ENCODE measurements at places on chromosomes 5 and 9.

- DNase-seq = peak; percentile 76
These were observed 3.1 kb downstream of the IER5L start for GRCh38 chr9:129174724-129175514.

DNA sequence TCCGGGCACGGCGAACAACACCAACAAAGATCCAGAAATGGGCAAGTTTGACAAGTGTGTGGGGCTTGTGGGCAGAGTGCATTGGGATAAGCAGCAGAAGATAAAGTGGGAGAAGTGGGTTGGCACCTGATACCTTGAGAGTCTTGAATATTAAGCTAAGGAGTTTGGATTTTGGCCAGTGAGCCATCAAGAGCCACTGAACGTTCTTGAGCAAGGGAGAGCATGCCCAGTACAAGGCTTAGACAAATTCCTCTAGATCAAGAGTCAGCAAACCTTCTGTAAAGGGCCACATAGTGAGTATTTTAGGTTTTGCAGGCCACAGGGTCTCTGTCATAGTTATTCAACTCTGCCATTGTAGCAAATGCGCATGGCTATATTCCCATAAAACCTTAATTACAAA, 26.6 kb upstream of the TRMT10B start:
- DNase-seq = no peak

- DNase-seq = no peak
These were observed 203.0 kb downstream of the MED10 start for GRCh38 chr5:6175172-6175854.

DNA sequence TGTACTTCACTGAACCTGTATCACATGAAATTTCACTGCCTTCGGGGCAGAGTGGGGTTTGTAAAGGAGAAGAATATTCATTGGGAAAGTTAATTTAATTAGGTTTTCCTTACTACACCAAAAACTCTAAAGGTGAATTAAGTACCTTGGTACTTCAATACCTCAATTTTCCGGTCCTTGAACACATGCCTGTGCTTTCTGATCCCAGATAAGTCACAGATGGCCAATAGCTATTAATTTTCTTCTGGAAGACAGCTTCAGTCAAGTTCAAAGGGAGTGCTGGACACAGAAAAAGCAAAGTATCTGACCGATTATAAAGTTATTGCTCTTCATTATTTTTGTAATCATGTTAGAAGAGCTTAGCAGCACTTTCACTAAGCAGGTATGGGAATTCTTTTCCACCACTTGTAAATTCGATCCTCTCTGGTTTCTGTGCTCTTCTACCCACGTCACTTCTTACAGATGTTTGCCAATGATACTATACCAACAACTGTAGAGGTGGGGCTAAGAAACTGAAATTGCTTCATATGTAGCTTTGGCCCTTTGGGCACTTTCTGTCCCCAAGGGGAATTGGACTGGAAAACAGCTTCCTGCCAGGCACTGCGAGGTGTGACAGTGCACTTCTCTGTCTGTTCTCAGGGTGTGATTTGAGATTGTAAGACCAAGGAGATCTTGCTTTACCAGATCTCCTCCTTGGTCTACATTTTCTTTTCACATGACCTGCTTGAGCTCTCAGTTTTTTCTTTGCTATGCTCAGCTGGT, 164.0 kb downstream of the CCDC192 start:
- no peak for DNase-seq

GRCh38 chr5:43121913-43122484, 1.3 kb downstream of the ZNF131 start:
- peak; percentile 65 for DNase-seq

DNA sequence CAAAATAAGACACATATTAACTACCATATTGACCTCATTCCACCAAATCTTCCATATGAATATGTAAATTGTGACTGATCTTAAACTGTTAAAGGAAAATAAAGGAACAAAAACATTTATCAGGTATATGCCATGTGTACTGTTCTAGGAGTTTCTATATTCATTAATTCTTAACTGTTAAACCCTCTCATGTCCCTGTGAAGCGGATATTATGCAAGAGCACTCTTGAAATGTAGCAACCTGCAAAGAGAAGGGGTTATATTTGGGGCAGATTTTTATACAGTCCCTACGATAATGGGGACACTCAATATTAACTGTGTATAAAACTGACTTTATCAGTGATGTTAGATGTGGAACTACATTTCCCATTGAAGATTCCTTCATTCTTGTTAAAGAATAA, 184.9 kb upstream of the OR13F1 start:
- DNase-seq = no peak

DNA sequence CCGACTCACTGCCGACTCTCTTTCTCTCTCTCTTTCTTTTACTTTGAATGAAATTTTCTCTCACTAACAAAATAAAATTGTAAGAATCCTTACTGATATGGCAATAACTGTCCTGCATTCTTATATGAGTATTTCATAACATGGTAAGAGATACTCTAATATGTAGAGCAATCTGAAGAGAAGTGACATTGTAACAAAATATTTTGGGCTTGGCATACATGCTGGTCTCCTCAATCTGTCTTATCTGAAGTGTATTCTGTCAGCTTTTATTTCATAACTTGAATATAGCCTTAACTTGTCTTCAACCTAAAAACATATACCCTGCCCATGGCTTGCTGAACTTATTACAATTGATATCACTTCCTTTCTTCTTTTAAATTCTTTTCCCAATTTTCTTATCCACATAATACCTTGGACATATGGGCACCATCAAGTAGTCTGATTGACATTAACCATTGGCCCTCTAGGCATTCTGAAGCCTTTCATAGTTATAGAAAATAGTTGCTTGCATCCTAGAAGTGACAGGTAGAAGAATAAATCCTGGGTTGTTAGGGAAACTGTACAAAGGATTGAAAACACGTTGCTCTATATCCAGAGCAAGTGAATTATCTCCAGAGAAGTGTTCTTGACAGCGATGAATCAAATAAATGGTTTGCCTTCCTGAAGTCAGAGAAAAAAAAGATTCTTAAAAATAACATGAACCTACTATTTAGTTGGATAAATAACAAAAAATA, 537.6 kb upstream of the TYRP1 start:
- DNase-seq = no peak

GRCh38 chr5:125874717-125875116, 548.5 kb upstream of the GRAMD2B start:
- no peak for DNase-seq

- DNase-seq = no peak
These were observed 24.9 kb upstream of the PIK3R1 start for GRCh38 chr5:68190619-68191018.

DNA sequence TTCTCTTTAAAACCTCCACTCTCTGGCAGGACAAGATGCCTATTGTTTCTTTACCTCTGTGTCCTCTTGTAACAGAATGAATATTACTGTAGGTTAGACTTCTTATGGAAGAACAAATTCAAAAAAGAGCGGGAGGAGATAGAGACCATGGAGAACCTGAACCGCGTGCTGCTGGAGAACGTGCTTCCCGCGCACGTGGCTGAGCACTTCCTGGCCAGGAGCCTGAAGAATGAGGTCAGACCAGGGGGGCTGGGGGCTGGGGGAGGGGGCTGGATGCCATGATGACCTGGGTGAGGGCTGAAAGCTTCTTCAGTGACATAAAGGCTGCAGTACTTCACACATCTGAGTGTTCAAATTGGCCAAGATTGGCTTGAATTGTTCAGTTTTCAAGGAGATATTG, 61.4 kb downstream of the CFAP90 start:
- DNase-seq = no peak

DNA sequence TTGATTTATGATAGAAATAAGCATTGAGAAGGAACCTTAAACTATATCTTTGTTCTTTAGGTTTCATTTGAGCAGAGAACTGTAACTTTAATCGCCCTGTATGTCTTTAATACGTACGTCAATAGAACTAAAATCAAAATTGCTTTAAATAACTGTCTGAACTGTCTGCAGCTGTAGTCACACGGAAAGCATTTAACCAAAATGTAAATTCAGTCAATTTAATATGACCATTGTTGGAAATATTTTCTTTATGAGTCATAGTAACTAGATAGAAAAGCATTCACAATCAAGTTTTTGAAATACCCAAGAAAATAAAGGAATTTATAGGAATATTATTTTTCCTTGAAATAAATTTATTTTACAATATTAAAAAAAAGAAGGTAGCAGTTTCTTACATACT, 157.1 kb upstream of the CDH6 start:
- DNase-seq = no peak

DNA sequence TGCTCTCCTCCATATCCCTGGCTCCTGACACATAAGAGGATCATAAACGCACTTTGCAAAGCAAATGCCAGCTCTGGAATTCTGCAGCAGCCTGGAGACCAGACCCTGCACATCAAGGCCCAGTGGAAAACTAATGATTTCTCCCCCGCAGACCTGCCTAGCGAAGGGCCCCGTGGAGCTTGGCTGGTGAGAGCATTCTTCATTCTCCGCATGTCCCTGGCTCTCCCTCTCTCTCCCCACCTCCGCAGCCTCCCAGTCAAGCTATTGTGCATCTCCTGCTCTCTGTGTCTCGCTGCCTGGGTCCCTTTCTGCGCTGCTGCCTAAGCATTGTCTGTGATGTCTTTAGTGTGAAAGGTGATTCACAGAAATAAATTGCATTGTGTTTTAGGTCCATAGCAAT, 46.7 kb downstream of the GRIA1 start:
- no peak for DNase-seq

DNA sequence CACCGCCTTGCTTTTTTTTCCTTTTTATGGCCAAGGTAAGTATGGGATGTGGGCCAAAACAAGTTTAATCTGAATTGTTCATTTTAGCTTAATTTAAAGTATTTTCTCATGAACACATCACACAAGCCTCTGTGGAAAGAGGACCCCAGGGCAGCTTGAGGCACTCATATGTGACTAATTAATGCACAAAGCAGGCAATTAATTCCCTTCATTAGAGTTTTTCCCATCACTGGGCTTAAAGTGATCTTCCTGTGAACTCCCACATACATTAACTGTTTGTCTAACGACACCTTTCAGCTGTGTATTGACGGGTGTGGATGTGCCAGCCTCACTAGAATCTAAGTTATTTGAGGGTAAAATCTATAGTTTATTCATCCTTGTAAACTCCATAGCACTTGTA, 103.3 kb downstream of the MRPS27 start:
- no peak for DNase-seq

DNA sequence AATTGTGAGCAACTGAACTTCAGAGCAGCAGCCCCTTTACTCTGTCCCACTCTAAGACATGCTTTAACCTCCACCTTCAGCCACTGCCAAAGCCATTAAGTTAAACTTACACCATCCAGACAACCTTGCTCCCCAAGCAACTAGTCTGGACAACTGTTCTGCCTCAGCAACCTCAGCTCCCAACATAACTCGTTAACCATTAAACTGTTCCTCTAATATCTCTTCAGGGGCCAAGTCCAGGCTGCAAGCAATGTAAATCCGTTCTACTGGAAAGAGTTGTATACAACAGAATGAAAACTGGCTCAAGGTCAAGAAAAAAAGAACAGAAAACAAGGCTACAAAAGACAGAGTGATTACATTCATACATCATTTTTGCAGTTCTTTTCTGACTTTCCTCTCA, 131.7 kb upstream of the TARS1 start:
- DNase-seq = no peak

DNA sequence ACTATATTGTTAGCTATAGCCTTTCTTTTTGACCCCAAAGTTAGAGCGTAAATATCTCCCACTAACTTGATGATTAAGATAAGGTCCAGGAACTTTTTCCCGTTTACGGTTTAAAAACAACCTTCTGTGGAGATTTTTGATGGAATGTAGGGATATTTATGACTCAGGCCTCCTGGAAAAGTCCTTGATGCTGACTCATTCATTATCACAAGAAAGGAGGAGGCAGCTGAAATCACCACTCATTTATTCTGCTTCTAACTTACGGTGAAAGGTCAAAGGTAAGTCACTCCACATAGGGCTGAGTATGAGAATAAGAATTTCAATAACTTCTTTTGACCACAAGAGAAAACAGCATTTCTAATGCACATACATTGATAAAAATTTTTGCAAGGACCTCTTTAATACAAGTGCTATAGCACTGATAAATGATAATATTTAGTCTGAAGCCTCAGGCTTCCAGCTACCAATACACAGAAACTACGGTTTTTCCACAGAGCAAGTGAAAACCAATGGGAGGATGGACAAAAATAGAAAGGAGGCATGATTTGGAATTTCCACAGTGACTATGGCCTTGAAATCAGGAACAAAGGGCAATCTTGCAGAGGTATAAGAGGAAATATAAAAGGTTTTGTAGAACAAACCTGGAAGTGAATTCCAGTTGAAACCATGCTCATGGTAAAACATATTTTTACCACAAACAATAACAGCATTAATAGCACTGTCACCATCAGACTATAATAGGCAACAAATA, 146.5 kb downstream of the PPP2R2B start:
- DNase-seq = peak; percentile 76

DNA sequence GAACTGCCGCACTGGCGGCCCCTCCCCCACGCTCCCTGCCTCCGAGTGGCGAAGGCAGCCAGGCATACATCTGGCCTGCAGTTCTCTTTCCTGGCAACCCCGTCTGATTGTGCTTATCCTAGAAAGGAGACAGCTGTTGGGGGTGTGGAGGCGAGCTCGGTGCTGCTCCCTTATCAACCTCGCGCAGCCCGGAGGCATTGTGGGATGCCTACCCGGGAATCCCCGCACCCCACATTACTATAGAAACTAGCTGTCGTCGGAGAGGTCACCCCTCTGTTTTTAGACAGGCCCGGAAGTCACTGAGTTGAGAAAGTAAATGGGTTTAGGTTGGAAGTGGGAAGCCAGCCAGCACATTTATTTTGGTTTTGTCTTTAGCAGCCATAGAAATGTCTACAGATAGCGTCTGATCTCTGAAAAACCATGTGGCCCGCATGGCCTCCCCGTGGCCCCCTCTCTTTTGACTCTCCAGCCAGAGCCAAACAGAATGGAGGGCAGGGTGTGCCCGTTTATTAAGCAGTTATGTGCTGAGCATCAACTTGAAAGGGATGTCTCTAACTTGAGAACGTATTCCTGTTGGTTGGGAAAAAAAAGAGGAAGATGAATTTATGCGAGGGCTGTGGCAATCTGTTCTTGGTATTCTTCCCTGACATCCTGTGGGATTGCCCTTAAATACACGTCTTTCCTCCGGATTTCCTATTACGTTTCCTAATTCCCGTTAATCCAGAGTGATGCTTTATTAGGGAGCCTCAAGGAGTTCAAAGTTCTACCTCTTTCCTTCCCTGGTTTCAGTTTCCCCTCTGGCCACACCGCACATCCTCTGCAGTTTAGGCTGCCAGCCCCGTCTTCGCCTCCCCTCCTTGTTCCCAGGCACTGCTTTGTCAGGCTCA, 3.9 kb downstream of the STC2 start:
- DNase-seq = peak; percentile 50

GRCh38 chr9:37992924-37993349, 76.1 kb downstream of the SHB start:
- DNase-seq = no peak

DNA sequence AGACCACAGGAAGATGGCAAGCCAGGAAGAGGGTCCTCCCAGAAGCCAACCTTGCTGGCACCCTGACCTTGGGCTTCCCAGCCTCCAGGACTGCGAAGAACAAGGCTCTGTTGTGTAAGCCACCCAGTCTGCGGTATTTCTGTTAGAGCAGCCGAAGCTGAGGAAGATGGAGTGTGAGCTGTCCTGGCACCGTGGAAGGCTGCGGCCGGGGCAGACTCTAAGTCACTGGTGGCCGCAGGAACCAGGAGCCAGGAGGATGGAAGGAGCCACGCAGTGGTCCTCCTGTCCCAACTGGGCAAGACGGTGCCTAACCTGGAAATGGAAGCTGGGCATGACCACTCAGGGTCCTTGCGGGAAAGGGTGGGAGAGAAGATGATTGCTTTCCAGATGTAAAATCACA, 89.1 kb downstream of the ZNF354C start:
- DNase-seq = no peak

All from HFFc6 (cell line).